ENCODE measurements at places on chromosomes 16 and 17.
A peak's percentile ranks its signal among the peaks of the same experiment; 100 is the strongest.

DNA sequence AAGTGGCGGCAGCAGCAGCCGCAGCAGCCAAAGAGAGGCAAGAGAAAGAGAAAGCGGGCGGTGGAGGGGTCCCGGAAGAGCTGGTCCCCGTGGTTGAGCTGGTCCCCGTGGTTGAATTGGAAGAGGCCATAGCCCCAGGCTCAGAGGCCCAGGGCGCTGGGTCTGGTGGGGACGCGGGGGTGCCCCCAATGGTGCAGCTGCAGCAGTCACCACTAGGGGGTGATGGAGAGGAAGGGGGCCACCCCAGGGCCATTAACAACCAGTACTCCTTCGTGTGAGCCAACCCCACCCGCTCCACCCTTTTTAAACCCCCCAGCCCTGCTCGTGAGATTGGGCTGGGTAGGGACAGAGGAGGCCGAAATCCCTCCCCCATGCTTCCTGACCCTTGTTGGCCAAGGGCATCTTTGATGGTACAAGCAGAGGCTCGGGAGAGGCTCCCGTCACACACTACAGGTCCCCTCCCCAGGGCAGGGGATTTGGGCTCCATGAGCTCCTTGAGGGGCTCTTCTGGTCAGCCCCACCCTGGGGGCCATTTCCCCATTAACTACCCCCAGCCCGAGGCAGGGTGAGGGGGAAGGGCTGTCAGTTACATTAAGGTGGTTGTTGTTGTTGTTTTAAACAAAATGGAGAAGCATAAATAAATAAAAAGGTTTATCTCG lies 4.6 kb upstream of the ATP2A1 start:
- DNase-seq, result peak; percentile 11

- no peak for DNase-seq
Measured at GRCh38 chr17:81445642-81446503, 50.6 kb downstream of the BAHCC1 start.

- DNase-seq, result no peak
Measured at GRCh38 chr17:3903051-3903825, 10.4 kb upstream of the CAMKK1 start.

- no peak for DNase-seq
Measured at GRCh38 chr17:339193-340061, 13.2 kb downstream of the RPH3AL start.

DNA sequence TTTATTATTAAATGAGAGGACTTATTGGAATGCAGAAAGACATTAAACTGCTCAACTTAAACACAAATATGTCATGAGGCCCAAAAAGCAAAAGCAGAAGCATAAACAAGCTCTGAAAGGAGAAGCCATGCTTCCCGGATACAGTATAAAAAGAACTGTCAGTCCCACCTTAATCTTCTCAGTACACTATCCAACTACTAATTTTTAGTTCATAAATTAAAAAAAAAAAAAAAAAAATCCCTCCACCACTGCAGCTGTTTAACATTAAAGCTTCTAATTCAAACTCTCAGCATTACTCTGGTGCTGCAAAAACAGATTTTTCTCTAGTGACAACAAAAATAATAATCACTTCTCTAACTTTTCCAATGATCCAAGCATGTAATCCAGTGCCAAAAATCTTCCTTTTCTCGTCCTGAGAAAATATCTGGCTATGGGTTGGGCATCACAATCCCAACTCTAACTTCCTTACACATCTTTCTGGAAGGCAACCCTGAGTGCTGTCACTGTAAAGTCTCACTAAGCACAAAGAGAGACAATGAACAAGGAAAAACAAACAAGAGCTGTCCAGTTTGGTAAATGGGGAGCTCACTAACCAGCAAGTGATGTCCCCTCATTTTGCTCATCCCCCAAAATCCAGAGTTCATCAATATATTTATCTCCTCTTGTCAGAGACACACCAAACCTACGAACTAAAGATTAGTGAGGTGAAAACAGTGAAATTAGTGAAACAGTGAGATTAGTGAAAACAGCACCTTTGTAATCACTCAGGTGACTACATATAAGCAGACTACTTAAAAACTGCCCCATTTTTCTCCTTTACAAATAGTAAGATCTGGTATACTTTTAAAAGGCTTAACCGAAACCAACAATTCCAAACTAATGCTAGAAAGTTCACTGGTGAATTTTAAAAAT lies 5.5 kb downstream of the USP32 start:
- no peak for DNase-seq

- no peak for DNase-seq
Measured at GRCh38 chr16:794091-794822, 5.8 kb downstream of the CHTF18 start.

DNA sequence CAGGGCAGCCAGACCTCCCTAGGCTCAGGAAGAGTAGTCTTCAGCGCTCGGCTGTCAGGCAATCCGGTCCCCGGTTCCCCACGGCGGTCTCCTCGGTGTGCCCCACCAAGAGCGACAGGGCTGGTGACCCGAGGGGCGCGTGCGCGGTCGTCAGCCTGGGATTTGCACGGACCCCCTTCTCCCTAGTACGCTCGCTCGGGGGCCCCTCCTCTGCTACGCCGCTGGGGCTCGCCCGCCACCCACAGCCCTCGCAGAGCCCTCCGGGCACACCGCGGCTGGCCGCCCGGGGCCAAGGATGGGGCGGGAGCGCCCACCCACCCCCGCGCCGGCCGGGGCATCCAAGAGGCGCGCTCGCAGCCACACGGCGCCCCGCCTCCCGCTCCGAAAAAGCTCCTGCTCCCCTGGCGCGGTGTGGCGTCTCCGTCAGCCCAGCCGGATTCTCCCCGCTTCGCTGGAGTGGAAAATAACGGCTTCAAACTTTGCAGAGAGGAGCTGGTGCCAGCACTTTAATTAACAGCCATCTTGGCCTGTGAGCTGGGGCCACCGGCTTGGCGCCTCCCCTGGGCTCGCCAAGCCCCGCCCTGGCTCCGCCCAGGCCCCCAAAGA lies 2.1 kb upstream of the C1QL1 start:
- DNase-seq, result no peak

- no peak for DNase-seq
Measured at GRCh38 chr17:7260151-7260550, 2.1 kb downstream of the CLDN7 start.

DNA sequence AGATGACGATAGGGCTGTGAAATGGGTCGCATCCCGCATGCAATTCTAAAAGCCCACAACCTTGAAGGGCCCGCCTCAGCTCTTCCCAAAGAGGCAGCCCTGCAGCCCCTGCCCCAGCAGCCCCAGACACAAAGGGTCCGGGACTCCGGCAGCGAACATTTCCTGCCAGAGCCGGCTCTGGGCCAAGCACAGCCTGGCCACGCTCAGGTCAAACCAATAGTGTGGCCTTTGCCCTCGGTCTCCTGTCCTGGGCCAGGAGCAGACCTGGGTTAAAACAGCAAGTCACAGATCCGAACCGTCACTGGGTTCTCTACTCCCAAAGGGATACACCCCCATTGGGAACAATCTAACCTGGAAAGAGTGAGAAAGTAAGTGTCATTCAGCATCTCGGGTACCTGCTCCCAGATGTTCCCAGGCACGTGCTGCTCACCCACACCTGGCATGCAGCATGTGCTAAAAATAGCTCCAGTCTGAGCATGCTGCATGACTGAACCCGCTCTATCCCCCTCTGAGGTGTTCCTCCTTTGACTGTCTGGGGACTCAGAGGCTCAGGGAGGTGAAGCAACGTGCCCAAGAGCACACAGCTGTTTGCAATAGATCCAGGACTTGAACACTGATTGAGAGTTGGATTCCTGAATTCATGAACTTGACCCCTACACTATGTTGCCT lies 22.2 kb upstream of the ATP2A3 start:
- DNase-seq, result no peak

DNA sequence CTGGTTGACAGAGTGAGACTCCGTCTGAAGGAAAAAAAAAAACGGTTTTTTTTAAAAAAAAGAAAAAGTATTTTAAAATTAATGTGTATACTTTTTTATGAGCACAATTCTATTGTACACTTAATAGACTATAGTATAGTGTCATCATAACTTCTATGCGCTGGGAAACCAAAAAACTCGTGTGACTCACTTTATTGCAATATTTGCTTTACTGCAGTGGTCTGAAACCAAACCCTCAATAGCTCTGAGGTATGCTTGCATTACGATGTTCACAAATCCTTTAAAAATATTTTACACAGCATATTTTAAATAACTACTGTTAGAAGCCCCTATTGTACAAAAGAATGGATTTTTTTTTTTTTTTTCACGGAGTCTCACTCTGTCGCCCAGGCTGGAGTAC lies 12.4 kb upstream of the MAP2K6 start:
- no peak for DNase-seq

DNA sequence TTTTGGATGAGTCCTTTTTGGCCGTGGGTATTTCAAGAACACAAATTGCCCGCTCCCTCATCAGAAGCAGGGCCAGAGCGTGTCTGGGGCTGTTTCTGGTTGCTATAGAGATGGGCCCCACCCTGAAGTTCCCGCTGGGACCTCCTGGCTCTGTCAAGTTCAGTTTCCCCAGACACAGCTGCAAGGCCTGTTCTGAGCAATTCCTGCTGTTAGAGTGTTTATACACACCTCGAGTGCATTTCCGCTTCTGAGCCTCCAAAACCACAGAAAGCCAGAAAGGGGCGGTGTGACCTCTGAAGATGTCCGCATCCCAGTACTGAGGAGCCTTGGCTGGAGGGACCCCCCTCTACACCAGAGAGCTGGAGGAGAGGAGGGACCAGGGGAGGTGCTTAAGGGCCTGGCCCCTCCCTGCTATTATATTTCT lies 9.3 kb upstream of the WBP2 start:
- DNase-seq, result no peak
